ENCODE measurements at places on chromosomes 6 and 20. TPM values are rescaled to one million over a fixed set of nuclear protein-coding genes. Genes with fewer than 3 reads are reported as not detected.

The TAP1 gene
- 36.4 TPM for total RNA-seq

The GTSF1L gene
- not detected for total RNA-seq

The OLIG3 gene
- not detected for total RNA-seq

The BHLHE23 gene
- total RNA-seq, result not detected

The SLC22A2 gene
- not detected for total RNA-seq

All from SK-MEL-5 (cell line).